Lower lobe of right lung (tissue), 2 donors: ENCODE measurements at places on chromosomes 11 and 22. TPM values are rescaled to one million over a fixed set of nuclear protein-coding genes. Genes with fewer than 3 reads are reported as not detected.

LINC01488 gene
- not detected for total RNA-seq

GGTLC2 gene
- total RNA-seq, result 2.7 TPM

SAA1 gene
- total RNA-seq, result 36.7 TPM

FJX1 gene
- total RNA-seq, result 1.5 TPM

PLEKHA7 gene
- total RNA-seq, result 44.0 TPM

HTR3B gene
- not detected for total RNA-seq

SCGB1D2 gene
- not detected for total RNA-seq

XPNPEP3 gene
- total RNA-seq, result 19.1 TPM

ZBED5 gene
- total RNA-seq, result 45.5 TPM

OR8B2 gene
- total RNA-seq, result not detected

GRCh38 chr11:64499261-64500004 lies 91.6 kb upstream of the SLC22A12 start:
- no peak for DNase-seq

DNA sequence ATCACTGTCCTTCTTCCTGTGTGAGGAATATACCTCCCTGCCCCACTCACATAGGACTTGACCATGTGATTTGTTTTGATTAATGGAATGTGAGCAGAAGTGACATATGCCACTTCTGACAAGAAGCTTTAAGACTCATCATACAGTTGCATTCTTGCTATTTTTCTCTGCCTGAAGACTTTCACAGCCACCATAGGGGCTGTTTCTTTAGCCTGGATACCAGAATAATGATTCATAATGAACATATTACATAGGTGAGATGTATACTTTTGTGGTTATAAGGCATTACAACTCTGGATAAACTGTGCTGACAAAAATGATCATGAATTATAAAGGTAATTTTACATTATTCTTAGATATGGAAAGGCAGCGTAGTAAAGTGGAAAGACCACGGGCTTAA lies 798.0 kb downstream of the DLG2 start:
- no peak for DNase-seq

GRCh38 chr22:25111579-25112517 lies 87.8 kb upstream of the CRYBB3 start:
- DNase-seq, result peak; percentile 81

GRCh38 chr11:9219115-9219514 lies 46.0 kb downstream of the DENND5A start:
- no peak for DNase-seq

- no peak for DNase-seq
Observed at GRCh38 chr11:99585606-99586005, 564.9 kb downstream of the CNTN5 start.

DNA sequence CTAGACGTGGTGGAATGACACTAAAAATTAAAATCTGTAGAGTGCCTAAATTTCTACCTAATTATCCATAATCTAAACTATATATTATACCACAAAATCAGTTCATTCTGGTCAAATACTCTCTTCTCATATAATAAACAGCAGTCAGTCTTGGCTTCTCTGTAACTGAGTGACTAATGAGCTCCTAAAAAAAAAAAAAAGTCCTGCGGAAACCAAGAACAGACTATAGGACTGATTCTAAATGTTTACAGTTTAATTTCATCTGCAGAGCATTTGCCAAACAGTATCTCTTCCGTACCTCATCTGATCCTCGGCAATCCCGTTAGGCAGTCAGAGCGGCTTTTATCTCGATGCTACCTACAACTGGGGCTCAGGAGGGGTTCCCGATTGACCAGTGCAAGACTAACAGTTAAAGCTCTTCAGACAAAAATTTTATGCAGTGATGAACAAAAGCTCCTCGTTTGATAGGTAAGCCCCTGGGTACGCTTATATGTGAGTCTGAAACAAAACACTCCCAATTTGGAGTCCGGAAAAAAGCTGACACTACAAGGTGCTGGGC lies 686 bp downstream of the KIF18A start:
- DNase-seq, result no peak

GRCh38 chr11:33172996-33173395 lies 11.7 kb upstream of the CSTF3 start:
- DNase-seq, result no peak

GRCh38 chr11:73343076-73343873 lies 32.9 kb upstream of the RELT start:
- DNase-seq, result no peak

DNA sequence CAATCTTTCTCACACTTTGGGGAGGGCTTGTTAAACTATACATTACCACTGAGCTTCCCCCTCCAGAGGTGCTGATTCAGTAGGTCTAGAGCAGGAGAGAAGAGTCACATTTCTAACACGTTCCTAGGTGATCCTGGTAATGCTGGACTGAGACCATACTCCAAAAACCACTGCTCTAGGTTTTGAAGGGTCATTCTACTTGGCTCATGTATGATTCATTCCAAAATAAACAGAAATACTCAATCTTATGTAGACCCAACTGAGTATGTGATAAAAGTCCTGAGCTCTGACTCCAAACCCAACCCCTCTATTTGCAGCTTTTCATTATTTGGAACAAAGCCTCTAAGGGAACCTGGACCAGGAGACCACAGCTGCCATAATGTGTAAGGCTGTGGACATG lies 782.9 kb upstream of the CCDC90B start:
- DNase-seq, result no peak

DNA sequence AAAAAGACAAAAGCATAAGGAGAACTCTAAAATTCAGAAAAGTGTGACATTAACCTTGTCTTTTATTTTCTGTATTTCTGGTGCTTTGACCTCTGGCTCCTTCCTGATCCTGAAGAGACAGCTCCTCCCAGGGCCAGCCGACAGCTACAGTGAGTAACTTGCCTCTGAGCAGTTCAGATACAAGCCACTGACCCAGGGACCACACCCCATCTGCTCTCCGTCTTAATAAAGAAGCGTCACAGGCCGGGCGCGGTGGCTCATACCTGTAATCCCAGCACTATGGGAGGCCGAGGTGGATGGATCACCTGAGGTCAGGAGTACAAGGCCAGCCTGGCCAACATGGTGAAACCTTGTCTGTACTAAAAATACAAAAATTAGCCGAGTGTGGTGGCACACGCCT lies 6.5 kb downstream of the MLC1 start:
- no peak for DNase-seq
